ENCODE measurements at places on chromosomes 2 and 18.

GRCh38 chr2:113992090-113992489, 102.2 kb downstream of the ACTR3 start:
- no peak for DNase-seq

- no peak for DNase-seq
These were observed 85.7 kb downstream of the ARHGEF4 start for GRCh38 chr2:130922417-130922816.

DNA sequence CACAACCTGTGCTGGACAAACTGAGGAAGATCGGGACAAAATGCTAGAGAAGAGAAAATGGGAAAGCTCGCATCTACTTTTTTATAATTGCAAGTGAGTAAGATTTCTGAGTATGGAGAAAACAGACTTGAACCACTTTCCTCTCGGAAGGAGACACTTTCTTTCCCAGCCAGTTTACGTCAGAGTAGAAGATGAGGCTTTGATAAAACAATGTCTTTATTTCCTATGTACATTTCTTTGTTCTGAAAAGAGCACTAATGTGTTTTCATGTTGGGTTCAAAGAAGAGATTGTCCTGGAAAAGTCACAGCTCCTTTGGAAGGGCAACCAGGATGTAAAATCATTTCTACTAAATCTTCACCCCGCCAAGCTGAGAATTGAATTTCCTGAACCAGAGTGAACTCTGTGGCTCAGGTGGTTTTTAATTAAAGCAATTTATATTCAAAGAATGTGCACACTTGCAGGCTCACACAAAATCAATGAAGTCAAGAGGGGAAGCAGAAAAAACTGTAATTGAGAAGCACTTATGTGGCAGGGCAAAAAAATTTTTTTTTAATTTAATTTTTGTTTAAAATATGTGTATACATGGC, 23.4 kb upstream of the ITGA6 start:
- DNase-seq: no peak

GRCh38 chr2:137444970-137445369, 519.3 kb upstream of the HNMT start:
- no peak for DNase-seq

DNA sequence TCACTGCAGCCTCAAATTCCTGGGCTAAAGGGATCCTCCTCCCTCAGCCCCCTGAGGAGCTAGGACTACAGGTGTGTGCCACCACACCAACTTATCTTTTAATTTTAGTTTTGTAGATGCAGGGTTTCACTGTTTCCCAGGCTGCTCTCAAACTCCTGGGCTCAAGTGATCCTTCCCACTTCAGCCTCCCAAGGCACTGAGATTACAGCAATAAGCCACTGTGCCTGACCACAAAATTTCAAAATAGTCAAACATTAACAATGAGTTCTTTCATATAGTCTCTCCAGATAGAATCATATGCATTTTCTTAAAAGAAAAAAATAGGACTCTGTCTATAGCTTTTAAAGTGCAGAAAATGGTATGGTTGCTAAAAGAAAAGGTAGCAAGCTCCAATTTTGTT, 24.9 kb upstream of the PID1 start:
- no peak for DNase-seq

Measured in activated CD4-positive, CD25-positive, alpha-beta regulatory T cell (primary cell).